ENCODE measurements at places on chromosomes 16 and 17. TPM values are rescaled to one million over a fixed set of nuclear protein-coding genes. Genes with fewer than 3 reads are reported as not detected.

The SHBG gene
- polyA plus RNA-seq, result 0.27 TPM

The KRTAP9-8 gene
- not detected for polyA plus RNA-seq

The TMEM235 gene
- not detected for polyA plus RNA-seq

The CD300H gene
- polyA plus RNA-seq, result not detected

The HEXD gene
- 8.0 TPM for polyA plus RNA-seq

The UTS2R gene
- not detected for polyA plus RNA-seq

The KRT35 gene
- polyA plus RNA-seq, result not detected
